ENCODE measurements at places on chromosomes 1 and 21. TPM values are rescaled to one million over a fixed set of nuclear protein-coding genes. Genes with fewer than 3 reads are reported as not detected.

The LRRC53 gene
- total RNA-seq, result not detected

DNA sequence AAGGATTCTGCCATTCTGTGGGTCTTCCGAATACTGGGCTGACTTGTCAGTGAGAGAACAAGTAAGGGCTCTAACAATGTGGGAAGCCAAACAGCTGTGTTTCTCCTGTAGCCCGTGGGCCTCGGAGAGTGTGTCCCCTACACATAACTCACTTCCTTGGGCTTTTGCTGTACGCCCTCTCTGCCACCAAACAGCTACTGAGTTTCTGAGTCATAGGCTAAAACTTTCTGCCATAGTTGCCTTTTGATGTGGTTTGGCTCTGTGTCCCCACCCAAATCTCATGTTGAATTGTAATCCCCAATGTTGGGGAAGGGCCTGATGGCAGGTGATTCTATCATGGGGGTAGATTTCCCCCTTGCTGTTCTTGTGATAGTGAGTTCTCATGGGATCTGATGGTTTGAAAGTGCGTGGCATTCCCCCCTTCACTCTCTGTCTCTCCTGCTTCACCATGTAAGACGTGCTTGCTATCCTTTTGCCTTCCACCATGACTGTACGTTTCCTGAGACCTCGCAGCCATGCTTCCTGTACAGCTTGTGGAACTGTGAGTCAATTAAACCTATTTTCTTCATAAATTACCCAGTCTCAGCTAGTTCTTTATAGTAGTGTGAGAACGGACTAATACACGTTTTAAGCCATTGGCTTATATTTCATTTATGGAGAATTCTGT is 194.8 kb upstream of the HMCN1 start:
- DNase-seq, result no peak

DNA sequence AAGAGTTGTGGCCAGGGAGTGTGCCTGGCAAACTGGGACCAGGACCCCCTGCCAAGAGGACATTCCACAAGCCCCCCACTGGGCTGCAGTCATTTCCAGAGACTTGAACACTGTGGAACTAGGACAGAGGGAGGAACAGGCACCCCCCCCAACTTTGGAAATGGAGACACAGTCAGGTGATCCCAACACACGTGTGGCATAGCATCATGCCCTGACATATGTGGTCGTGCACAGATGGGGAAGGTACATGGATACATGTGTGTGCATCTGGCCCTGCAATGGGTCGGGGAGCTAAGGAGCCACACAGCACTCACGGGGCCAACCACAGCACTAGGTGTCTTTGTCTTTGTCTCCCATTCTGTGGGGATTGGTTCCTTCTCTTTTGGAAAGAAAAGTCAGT is 6.6 kb upstream of the TFF3 start:
- no peak for DNase-seq

DNA sequence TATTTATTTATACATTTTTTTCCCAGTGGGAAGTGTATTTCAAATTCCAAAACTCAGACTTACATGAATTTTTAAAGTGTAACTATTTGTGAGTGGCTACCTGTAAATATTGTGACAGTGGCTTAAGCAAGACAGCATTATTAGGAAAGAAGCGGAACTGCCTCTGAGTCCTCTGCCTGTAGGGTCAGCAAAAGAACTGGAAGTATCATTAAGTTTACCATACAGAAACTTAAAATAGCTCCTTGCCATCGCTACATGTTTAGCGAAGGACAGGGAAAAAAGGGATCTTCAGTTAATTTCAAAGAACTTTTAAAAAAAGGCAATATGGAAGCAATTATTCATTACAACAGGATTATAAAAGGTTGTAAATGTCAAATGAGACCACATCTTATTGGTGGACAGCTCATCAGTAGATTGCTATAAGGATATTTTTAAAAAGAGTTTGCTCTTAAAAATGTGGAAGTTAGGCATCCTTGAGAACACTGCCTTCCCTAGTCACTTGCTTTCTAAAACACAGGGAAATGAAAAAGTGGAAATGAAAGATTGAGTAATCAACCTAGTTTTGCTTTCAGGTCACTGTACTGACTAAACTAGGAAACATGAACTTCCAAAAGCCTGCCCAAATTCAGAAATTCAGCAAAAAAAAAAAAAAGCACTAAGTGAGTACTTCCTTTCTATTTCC is 39.2 kb downstream of the NSL1 start:
- DNase-seq, result no peak
